Liver (tissue), 10 donors: ENCODE measurements at places on chromosomes 6 and 20. TPM values are rescaled to one million over a fixed set of nuclear protein-coding genes. Genes with fewer than 3 reads are reported as not detected.

Gene COL9A1
- not detected for total RNA-seq

DNA sequence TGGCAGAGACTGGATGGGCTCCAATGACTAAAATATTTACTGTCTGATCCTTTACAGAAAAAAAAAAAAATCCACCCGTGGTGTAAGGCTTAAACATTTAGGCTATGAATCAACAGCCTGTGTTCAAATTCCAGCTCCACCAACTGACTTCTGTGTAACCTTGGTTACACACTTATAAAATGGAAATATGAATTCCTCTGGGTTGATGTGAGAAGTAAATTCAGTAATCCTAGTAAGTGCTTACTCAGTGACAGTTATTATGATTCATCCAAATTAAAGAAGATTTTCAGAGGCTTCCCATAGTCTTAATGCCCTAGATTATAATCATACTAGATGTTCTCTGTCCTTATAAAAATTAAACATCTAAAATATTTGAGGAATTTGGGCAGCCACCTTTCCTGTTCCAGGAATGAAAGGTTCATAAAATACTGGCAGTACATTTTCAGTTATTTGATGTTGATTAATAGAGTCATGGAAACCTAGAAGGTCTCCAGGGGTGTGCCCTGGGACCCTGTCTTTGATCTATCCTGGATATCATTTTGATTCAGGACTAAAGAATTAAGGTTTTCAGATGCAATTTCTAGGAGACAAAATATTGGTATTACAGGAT, 180.3 kb upstream of the ZNF217 start:
- DNase-seq, result no peak

- DNase-seq, result no peak
Observed at GRCh38 chr6:119129148-119129967, 50.9 kb upstream of the FAM184A start.

DNA sequence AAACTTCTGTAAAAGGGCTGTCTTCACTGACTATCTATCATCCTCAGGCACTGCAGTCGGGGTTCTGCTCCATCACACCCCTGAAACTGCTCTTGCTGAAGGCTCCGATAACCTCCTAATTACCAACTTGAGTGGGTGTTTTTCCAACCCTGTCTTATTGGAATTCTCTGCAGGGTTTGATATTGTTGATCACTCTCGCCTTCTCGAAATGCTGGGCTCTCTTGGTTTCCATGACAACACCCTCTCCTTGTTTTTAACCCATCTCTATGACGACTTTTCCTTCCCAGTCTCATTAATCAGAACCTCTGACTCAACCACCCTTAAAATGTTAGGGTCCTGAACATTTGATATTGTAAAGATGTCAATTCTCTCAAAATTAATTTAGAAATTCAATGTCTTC, 39.4 kb upstream of the NNAT start:
- no peak for DNase-seq
